Motor neuron (in vitro differentiated cells): ENCODE measurements at places on chromosomes 2 and 18.

DNA sequence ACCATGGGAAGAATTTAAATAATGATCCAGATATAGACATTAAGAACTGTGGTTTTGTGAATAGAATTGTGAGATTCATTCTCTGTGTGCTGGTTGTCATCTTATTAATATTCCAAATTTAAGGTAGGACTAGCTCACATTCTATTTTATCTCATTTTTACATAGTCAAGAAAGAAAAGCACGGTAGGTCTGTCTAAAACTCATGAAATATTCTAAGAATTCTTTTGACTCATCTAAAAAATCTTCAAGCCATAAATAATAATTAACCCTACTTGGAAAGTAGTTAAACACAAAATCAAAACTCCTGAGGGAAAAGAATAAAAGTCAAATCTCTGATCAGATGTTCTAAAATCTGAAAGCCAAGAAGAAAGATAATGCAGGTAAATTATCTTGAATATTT is 388.8 kb upstream of the CHAC2 start:
- no peak for ATAC-seq

DNA sequence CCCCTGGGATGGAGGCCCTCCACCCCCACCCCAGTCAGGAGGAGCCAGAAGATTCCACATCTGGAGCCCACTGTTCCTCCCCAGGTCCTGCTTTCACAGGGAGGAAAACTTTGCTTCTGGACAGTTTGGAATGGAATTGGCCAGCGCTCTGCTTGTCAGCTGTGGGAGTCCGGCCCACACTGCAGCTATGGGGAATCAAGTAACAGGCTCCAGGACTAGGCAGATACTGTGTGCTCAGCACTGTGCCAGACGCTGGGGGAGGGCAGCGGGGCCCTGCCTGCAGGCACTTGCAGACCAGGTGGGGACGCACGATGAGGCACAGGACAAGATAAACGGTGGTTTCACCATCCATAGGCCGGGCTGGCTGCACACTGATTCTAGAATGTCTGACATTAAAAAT is 114.0 kb downstream of the STPG4 start:
- ATAC-seq, result no peak

DNA sequence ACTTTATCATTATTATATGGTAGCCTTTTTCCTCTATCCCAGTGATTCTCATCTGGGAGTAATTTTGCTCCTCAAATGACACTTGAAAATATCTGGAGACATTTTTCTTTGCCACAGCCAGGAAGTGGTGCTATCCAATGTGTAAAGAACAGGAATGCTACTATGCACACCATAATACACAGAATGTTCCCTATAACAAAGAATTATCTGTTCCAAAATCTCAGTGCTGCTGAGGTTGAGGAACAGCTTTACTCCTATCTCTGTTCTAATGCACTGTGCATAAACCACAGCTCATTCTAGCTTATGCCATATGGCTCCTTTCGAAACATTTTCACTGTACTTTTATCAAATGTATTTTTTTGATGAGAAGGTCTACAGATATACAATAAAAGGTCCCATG is 1231.2 kb upstream of the CELF4 start:
- ATAC-seq, result no peak

- ATAC-seq, result no peak
These were observed 38.7 kb upstream of the SERTAD2 start for GRCh38 chr2:64692401-64692800.

- ATAC-seq, result no peak
These were observed 16.5 kb downstream of the NCOA1 start for GRCh38 chr2:24507549-24507948.

GRCh38 chr2:1153920-1154319 is 203.3 kb downstream of the SNTG2 start:
- peak; percentile 36 for ATAC-seq

- ATAC-seq, result no peak
These were observed 22.7 kb downstream of the LDLRAD4 start for GRCh38 chr18:13241083-13241892.

GRCh38 chr18:62341473-62341872 is 16.4 kb downstream of the TNFRSF11A start:
- ATAC-seq, result peak; percentile 46

DNA sequence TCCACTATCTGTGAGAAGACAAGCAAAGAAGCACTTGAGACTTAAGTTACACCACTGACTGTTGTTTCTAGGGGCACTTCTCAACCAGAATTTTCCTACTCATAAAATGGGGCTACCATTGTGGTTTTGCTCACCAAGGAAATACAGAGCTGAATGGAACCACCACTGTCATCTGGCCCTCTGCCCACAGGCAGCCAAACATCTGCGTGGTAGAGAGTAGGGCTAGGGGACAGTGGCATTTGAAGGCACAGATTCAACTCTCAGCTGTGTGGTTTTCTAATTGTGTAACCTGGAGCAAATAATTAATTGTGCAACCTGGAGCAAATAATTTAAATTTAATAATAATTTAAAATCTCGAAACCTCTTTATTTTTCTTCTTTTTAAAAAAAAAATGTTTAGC is 79.6 kb downstream of the PDE11A start:
- no peak for ATAC-seq

- no peak for ATAC-seq
These were observed 522 bp upstream of the SRD5A2 start for GRCh38 chr2:31581124-31581795.

GRCh38 chr18:46639386-46639785 is 17.6 kb downstream of the LOXHD1 start:
- no peak for ATAC-seq

DNA sequence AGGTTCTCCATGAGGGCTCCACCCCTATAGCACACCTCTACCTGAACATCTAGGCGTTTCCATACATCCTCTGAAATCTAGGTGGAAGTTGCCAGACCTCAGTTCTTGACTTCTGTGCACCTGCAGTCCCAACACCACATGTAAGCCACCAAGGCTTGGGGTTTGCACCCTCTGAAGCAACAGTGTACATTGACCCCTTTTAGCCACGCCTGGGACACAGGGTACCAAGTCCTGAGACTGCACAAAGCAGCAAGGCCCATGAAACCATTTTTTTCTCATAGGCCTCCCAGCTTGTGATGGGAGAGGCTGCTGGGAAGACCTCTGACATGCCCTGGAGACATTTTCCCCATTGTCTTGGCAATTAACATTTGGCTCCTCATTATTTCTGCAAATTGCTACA is 20.0 kb downstream of the ARL6IP6 start:
- no peak for ATAC-seq
